Omental fat pad (tissue), 4 donors: ENCODE measurements at places on chromosomes 4 and X. TPM values are rescaled to one million over a fixed set of nuclear protein-coding genes. Genes with fewer than 3 reads are reported as not detected.

DNA sequence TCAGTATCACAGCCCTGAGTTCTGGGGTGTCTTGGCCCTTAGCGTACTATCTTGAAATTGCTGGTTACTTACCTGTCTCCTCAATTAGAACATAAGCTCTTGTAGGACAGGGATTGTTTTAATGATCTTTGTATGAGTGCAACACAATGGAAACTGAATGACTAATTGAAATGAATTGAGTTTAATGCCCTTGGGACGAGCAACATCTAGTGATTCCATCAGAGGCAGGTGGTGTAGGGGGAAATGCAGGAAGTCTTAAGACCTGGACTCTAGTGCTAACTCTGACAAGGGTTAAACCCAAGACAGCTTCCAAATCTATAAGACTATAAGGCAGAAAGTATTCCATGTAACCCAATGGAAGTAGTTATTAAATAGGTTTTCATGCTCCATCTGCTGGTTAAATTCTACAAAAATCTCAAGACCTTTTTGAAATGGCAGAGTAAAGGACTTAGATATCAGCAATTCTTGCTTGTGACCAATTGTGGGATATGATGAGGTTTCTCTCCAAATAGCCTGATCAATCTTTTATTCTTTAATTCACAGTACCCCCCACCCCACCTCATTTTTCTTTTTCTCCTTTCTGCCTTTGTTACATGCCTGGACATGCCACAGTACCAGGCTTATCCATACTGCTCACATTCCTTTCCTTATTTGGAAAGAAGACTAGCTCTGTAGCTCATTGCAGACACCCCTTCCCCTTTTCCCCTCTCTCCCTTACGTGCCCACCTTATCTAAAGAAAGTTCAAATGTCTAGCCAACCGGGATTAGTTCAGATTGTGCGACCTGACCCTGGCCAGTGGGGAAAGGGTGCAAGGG, 340.8 kb downstream of the PAPSS1 start:
- no peak for DNase-seq

GRCh38 chr4:36215627-36216026, 28.7 kb downstream of the ARAP2 start:
- no peak for DNase-seq

ESX1 gene
- total RNA-seq: not detected

NOX1 gene
- total RNA-seq: not detected

GPR119 gene
- total RNA-seq: not detected

ERVMER34-1 gene
- total RNA-seq: 0.37 TPM
